Adrenal gland (tissue), 19 donors: ENCODE measurements at places on chromosomes 1 and 21.

DNA sequence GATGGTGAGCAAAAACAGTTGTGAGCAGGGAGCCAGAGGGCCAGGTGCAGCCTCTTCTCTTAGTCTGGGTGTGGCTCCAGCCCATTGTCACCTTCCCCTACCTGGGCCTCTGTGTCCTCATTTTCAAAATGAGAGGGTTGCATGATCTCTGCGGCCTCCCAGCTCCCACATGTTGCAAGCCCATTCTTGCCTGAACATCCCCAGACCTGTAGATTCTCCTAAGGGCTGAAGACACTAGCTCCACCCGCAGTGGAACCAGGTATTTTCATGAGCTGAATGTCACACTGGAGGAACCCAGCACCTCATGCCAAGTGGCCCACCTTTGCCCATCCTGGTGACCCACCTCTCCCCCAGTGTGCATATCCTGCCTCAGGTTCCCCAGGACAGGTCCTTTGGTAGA lies 12.3 kb downstream of the IKBKE start:
- no peak overlapping the region for H3K4me3 ChIP-seq
- DNase-seq = no peak
- no peaks in the 10 kb centered on the region for H3K27me3 ChIP-seq
- no peak overlapping the region for H3K27ac ChIP-seq
- H3K4me1 ChIP-seq = no peaks in the 10 kb centered on the region

GRCh38 chr1:209249280-209249670 lies 334.2 kb upstream of the CAMK1G start:
- no peak for DNase-seq
- no peak overlapping the region for H3K4me3 ChIP-seq
- H3K36me3 ChIP-seq = no peaks in the 10 kb centered on the region
- no peaks in the 10 kb centered on the region for H3K27me3 ChIP-seq
- H3K4me1 ChIP-seq = no peaks in the 10 kb centered on the region
- no peak overlapping the region for H3K27ac ChIP-seq

- H3K4me3 ChIP-seq = no peak overlapping the region
These were observed 29.5 kb upstream of the TTC4 start for GRCh38 chr1:54686155-54686554.

GRCh38 chr21:43020177-43020576 lies 45.8 kb downstream of the PKNOX1 start:
- no peak for DNase-seq
- H3K4me3 ChIP-seq = no peak overlapping the region
- H3K36me3 ChIP-seq = no peaks in the 10 kb centered on the region
- no peaks in the 10 kb centered on the region for H3K27me3 ChIP-seq

DNA sequence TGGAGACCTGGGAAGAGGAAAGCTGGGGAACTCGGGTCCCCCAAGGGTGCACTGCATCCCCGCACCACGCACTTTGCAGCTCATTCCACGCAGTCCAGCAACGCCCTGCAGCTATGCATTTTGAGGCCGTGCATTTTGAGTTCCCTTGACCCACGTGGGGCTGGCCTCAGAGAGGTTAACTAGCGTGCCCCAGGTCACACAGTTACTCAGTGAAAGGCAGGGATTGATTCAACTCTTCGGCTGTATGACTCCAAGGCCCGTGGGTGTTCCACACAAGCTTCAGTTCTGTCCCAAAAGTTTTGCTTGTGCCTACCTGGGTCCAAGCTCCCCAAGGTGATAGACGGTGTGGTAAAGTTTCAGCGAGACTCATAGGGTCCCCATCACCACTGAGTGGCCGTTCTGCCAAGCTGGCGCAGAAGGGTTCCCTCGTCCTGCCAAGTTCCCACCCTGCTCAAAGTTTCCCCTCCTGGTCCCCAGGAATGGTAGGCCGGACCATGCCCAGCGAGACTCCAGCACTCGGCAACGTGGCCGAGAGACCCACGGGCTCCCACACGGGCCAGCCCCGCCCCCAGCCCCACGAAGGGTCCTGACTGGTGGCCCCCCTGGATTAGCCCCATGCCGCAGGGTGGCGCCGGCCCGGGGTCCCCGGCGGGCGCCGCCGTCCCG lies 611 bp downstream of the HSPG2 start:
- H3K4me3 ChIP-seq = peak overlapping the region; percentile 38
- H3K27ac ChIP-seq = peak overlapping the region; percentile 97
- H3K36me3 ChIP-seq = no peaks in the 10 kb centered on the region
- no peaks in the 10 kb centered on the region for H3K27me3 ChIP-seq

DNA sequence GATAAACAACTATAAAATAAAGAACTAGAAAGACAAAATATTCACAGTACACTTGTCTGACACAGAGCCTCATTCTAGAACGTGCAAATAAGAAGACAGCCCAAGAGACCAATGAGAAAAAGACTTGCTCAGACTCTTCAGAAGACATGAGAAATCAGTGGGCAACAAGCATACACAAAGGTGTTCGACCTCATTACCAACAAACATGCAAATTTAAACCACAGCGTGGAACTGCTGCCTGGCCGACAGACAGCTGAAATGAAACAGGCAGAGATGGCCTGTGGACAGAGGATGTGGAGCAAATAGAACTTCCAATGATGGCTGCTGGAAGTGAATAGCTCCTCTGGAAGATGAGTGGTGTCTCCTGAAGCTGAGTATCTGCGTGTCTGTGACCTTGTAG lies 22.4 kb upstream of the COL6A1 start:
- no peak overlapping the region for H3K27ac ChIP-seq
- no peaks in the 10 kb centered on the region for H3K4me1 ChIP-seq
- no peaks in the 10 kb centered on the region for H3K36me3 ChIP-seq
- no peaks in the 10 kb centered on the region for H3K27me3 ChIP-seq
- H3K4me3 ChIP-seq = no peak overlapping the region
- no peak for DNase-seq

GRCh38 chr1:78519446-78519845 lies 28.7 kb downstream of the PTGFR start:
- no peak for DNase-seq
- H3K27ac ChIP-seq = no peak overlapping the region
- no peaks in the 10 kb centered on the region for H3K4me1 ChIP-seq
- H3K4me3 ChIP-seq = no peak overlapping the region
- no peaks in the 10 kb centered on the region for H3K36me3 ChIP-seq

DNA sequence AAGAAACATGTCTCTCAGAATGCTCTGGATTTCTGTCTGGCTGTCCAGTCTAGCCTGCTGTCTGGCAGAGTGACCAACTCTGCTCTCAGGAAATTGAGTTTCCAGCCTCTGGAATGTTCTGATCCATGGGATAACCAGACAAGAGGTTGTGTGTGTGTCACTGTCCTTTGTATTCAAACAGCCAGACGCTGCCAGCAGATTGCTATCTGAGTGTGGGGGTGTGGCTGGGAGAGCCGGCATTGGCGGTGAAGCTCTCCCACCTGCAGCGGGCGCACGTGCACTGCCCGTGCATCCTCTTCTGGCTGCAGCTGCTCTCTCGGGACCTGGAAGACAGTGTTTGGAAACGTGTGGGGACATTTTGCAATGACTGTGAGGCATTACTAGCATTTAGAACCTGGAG lies 26.1 kb downstream of the PKP1 start:
- H3K4me1 ChIP-seq = no peaks in the 10 kb centered on the region
- H3K27ac ChIP-seq = no peak overlapping the region
- no peak overlapping the region for H3K4me3 ChIP-seq
- peaks cover 13% of the 10 kb centered on the region for H3K27me3 ChIP-seq

DNA sequence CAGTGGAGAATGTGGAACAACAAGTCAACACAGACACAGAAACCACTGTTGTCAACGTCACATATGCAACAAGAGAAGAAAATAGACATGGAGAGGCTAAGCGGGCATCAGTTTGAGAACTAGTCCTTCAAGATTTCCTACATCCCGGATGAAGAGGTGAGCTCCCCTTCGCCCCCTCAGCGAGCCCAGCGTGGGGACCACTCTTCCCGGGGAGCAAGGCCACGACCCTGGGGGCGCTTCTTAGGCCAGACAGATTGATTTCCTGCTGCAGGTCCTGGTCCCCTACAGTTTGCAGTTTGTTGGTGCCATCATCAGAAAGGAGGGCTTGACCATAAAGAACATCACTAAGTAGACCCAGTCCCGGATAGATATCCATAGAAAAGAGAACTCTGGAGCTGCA lies 113.0 kb downstream of the NBPF12 start:
- H3K27me3 ChIP-seq = no peaks in the 10 kb centered on the region
- DNase-seq = no peak
- no peaks in the 10 kb centered on the region for H3K36me3 ChIP-seq
- H3K4me1 ChIP-seq = no peaks in the 10 kb centered on the region
- H3K4me3 ChIP-seq = no peak overlapping the region
- H3K27ac ChIP-seq = no peak overlapping the region

DNA sequence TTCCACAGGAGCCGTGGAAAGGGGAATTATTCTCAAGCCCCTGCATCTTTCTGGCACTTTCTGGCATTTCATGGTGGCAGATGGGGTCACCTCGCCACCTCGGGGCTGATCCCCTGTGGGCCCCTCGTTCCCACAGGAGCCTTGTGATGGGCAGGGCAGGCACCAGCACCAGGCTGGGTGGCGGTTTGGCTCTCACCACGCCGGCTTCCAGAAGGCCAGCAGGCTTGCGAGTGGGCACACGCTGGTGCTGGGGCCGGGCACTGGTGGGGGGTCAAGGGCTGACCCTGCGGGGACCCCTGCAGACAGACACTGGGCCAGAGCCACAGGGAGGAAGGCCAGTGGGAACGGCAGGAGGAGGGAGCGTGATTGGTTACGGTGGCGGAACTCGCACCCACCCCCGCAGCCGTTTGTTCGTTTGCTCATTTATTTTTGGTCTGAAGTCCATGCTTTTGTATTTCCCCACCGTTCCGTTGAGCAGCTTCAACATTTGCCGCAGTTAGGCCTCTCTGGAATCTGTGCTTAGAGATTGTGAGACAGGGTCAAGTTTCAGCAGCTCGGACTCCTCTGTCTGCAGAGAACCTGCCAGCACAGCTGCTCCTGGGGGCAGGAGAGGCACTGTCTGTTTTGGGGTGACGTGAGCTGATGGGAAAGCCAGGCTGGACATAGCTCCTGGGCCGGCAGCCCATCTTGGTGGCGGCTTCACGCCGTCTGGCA lies 5.3 kb downstream of the COL18A1 start:
- H3K27me3 ChIP-seq = no peaks in the 10 kb centered on the region
- H3K4me1 ChIP-seq = peaks cover 11% of the 10 kb centered on the region
- peak overlapping the region; percentile 84 for H3K27ac ChIP-seq
- H3K36me3 ChIP-seq = no peaks in the 10 kb centered on the region
- no peak overlapping the region for H3K4me3 ChIP-seq

DNA sequence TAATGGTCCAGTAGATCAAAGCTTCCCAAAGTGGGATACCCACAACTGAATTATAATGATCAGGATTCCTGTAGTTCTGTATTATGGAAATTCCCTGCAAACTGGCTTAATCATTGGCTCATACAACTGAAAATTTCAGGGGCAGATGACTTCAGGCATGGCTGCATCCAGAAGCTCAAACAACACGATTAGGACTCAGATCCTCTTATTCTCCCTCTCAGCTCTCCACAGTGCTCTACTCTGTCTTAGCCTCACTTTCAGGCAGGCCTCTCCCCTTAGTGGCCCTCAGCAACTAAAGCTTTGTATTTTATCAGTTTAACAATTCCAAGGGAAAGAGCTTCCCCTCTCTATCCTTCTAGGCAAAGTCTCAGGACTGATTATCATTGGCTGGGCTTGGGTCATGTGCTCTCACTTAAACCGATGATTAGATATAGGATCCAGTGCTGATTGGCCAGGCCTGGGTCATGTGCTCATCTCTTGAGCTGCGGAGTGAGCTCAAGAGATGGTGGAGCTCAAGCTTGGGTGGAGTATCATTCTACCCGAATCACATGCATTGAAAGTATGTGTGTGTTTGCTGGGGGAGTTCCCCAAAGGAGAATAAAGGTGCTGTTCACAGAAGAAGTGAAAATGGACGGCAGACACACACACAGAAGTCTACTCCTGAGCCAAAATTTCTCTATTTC lies 57.9 kb upstream of the RUNX3 start:
- no peaks in the 10 kb centered on the region for H3K27me3 ChIP-seq
- no peaks in the 10 kb centered on the region for H3K4me1 ChIP-seq
- DNase-seq = no peak
- H3K27ac ChIP-seq = no peak overlapping the region
- H3K4me3 ChIP-seq = no peak overlapping the region
- H3K36me3 ChIP-seq = no peaks in the 10 kb centered on the region

DNA sequence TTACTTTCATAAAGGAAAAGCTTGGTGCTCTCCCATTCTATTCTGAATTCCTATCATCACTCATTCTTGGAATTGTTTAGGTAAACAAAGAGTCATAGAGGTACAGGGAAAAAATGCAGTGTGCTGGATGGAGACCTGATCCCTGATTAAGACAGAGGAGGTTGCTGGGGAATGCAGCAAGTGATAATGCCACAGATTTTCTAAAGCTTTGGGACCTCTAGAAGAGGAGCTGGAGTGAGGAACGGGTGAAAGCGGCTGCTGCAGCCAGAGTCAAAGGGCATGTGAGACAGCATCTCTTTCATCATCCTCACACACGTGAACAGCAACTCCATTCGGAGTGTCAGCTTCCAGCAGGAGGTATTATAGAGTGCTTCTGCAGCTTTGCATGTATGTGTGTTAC lies 54.9 kb upstream of the DIPK1A start:
- no peaks in the 10 kb centered on the region for H3K4me1 ChIP-seq
- H3K36me3 ChIP-seq = no peaks in the 10 kb centered on the region
- DNase-seq = no peak
- H3K27me3 ChIP-seq = no peaks in the 10 kb centered on the region
- no peak overlapping the region for H3K4me3 ChIP-seq
- H3K27ac ChIP-seq = no peak overlapping the region

GRCh38 chr1:226506021-226506420 lies 42.5 kb upstream of the STUM start:
- no peak for DNase-seq
- H3K4me3 ChIP-seq = no peak overlapping the region
- no peak overlapping the region for H3K27ac ChIP-seq
- peaks cover 7% of the 10 kb centered on the region for H3K27me3 ChIP-seq

DNA sequence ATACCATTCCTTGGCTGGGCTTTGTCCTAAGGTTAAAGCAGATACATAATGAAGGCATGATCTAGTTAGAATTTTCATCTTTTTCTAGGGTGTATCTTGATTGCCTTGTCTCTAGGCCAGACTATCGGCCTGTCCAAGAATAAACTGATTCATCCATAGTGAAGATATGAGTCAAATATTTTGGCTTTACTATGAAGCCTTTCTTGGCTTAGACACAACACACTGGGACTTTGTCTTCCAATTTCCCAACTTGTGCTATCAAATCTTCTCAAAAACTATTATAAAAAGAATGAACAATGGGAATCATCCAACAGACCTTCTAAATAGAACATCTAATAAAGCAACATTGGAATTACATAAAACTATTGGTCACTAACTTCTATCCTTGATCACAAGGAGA lies 64.8 kb downstream of the WARS2 start:
- H3K27ac ChIP-seq = no peak overlapping the region
- no peaks in the 10 kb centered on the region for H3K36me3 ChIP-seq
- H3K4me1 ChIP-seq = peaks cover 10% of the 10 kb centered on the region

DNA sequence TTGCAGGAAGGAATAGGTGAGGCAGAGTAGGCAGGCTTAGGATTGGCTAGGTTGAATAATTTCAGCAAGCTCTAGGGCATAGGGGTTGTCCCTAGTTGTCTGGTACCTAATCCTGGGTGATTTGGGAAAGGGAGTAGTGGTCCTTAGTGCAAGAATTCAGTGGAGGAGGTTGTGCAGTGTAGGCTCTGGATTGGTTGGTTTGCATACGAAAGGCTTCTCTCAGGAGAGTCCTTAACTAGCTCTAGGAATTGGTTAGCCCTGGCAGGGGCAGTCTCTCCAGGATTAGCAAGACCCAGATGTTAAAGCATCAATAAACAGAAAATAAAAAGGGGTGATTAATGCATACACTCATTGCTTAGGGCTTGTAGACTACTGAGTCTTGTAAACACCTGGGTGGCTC lies 9.6 kb upstream of the CD101 start:
- no peak for DNase-seq
- H3K4me1 ChIP-seq = peaks cover 32% of the 10 kb centered on the region

- DNase-seq = no peak
- no peaks in the 10 kb centered on the region for H3K27me3 ChIP-seq
- H3K27ac ChIP-seq = no peak overlapping the region
- no peaks in the 10 kb centered on the region for H3K4me1 ChIP-seq
- no peak overlapping the region for H3K4me3 ChIP-seq
These were observed 35.2 kb downstream of the RRP1 start for GRCh38 chr21:43824333-43825241.
